ENCODE measurements at places on chromosomes 7 and 10.

DNA sequence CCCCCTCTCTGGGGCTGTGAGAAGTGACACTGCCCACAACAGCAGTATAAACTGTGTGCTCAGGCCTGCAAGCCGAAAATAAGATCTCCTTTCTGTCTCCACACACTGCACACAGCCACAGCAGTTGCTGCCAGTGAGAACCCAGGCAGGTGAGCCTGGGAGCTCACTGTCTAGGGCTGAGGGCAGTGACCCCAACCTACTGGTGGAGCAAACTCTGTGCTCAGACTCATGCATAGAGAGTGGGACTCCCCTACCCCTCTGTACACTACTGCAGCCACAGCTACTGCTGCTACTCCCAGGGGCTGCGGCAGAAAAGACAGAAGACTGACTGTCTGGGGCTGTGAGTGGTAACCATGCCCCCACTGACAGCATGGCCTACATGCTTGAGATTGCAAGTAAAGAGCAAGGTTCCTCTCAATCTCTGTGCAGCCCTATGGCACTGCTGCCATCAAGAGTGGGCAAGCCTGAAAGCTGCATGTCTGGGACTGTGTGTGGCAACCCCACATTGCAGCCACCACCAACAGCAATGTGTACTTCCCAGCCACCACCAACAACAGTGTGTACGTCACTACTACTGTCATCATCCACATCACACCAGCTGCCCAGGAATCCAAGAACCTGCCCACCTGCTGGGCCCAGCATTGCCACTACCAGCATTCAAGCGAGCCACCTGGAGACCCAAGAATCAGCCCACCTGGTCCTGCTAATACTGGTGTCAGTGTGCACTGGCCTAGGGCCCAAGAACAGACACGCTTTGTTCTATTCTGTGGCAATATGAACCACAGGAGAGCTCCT, 226.1 kb downstream of the XPNPEP1 start:
- DNase-seq: peak; percentile 60

DNA sequence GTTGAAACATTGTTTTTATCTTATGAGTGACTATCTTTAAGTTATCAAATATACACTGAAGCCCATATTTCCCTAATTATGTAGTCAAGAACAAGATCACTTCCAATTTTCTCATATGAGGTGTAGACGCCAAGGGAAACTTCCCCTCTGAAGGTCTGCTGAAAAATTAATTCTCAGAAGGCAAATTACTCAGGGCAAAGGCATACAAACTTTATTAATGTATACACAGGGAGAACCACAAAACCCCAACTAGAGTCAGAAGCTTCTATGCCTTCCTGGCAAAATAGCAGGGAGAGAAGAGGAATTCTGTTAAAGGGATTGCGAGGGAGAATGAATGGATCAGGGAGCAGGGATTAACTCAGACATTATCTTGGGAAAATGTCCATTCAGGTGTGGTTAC, 83.4 kb downstream of the DOCK4 start:
- DNase-seq: no peak

GRCh38 chr10:70596110-70596798, 6.3 kb downstream of the PRF1 start:
- no peak for DNase-seq

DNA sequence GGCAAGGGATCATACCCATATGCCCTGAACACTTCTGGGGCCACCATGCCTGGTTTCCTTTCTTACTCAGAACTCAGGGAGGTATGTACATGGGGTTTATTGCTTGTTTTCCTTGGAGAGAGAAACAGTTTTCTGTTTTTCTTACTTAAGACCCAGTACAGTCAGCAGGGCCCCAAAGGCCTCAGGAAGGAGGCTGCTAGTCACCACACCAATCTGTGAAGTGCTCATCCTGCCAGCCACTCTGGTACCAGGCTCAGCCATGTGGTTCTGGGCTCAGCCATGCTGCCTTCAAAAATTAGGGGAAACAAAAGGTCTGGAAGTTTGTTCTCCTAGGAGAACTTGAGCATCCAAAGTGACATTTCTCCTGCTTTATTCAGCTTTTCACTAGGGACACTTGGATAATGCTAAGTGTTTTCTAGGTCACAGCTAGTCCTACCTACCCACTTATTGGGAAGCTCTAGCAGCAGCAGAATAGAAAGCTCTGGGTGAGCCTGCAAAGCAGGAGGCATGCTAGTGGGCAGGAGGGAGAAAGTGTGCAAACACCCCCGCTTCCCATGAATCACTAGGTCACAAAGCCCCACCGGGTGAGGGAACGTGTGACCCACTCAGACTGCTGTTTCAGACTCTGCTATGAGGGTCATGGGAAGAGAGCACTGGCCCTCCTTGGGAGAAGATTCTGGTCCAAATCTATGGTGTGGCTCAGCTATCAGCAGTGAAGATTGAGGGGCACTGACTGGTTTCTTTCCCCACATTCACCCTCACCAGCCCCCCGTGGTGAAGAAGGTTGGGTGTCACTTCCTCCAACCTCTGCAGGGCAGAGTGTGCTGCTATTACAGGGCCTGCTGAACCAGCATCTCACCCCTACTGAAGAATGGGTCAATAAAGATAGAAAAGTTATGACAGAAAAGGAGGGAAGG, 23.9 kb downstream of the NUDCD3 start:
- DNase-seq: no peak

DNA sequence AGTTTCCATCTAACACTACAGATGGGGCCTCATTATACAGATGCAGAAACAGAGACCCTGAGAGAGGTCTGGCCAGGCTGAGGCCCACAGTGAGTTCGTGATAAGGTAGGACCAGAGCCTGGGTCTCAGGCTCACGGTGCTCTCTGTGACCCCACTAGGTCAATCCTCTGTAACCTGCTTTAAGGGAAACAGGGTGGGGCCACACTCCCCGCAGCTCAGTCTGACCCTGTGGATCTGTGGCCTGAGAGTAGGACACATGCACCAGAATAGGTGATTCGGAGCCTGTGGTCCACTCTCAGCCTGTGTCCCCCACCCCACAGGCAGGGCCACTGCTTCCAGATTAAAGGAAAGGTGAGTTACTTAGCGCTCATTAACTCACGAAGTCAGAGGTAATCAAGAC, 137.8 kb upstream of the FAM20C start:
- DNase-seq: no peak

DNA sequence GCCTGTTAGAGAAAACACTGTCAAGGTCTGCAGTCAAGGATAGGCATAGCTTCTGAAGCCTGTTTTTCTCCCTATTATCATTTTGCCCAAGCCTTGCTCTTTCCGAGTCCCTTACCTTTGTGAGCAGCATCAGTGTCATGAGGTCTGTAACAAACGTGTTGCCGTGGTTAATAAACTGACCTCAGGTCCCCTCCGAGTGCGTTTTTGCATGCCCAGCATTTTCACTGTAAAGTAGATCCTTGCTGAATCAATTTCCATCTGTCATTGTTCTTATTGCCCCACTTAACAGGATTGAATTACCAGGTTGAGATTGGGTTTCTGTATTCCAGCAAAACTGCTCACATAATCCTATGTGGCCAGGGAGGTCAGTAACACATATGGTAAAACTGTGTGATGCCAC, 110.3 kb downstream of the ZNF248 start:
- no peak for DNase-seq
